Epithelial cell of alveolus of lung (primary cell): ENCODE measurements at places on chromosomes 5 and 9. TPM values are rescaled to one million over a fixed set of nuclear protein-coding genes. Genes with fewer than 3 reads are reported as not detected.

PCDHGA12 gene
- 10.2 and 17.4 TPM in 2 replicates for total RNA-seq

SPIN1 gene
- 70.5 and 85.2 TPM in 2 replicates for total RNA-seq

C5orf63 gene
- 2.0 and 3.9 TPM in 2 replicates for total RNA-seq

UNC13B gene
- total RNA-seq: 8.0 and 10.7 TPM in 2 replicates

PRLR gene
- 0.13 and 0.16 TPM in 2 replicates for total RNA-seq

C9orf152 gene
- total RNA-seq: 0.13 and 0.16 TPM in 2 replicates

GALNT12 gene
- total RNA-seq: 3.8 and 14.0 TPM in 2 replicates

DIPK1B gene
- 3.2 and 29.0 TPM in 2 replicates for total RNA-seq

SETD9 gene
- total RNA-seq: 7.5 and 14.2 TPM in 2 replicates

LHFPL2 gene
- 20.6 and 52.0 TPM in 2 replicates for total RNA-seq

DNAH5 gene
- 1.3 and 1.7 TPM in 2 replicates for total RNA-seq

OR2V2 gene
- not detected in 2 replicates for total RNA-seq

DIAPH1 gene
- total RNA-seq: 25.1 and 49.1 TPM in 2 replicates

CHSY3 gene
- 1.7 and 3.7 TPM in 2 replicates for total RNA-seq

TENT4A gene
- 11.1 and 11.7 TPM in 2 replicates for total RNA-seq

CARTPT gene
- total RNA-seq: not detected in 2 replicates

CYLC2 gene
- total RNA-seq: not detected in 2 replicates

OLFML2A gene
- 15.8 and 89.3 TPM in 2 replicates for total RNA-seq
